ENCODE measurements at places on chromosomes 2 and 18.

GRCh38 chr2:160251569-160251968, 51.5 kb upstream of the ITGB6 start:
- no peak for DNase-seq

DNA sequence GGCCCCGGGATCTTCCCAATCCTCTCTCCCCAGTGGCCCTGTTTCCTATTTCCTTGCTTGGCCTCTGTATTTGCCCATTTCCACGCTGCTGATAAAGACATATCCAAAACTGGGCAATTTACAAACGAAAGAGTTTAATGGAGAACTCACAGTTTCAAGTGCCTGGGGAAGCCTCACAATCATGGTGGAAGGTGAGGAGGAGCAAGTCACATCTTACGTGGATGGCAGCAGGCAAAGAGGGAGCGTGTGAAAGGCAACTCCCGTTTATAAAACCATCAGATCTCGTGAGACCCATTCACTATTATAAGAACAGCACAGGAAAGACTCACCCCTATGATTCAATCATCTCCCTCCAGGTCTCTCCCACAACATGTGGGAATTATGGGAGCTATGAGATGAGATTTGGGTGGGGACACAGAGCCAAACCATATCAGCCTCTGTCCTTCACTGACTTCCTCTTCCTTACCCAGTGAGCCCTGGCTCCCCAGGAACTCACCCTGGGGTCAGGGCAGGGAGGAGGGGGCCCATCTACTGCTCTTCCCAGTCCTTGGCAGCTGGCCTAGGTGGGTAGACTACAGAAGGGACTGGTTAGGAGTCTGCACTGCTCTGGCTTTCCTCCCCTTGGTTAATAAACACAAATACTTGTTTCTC, 105.8 kb upstream of the MYCN start:
- DNase-seq = no peak

DNA sequence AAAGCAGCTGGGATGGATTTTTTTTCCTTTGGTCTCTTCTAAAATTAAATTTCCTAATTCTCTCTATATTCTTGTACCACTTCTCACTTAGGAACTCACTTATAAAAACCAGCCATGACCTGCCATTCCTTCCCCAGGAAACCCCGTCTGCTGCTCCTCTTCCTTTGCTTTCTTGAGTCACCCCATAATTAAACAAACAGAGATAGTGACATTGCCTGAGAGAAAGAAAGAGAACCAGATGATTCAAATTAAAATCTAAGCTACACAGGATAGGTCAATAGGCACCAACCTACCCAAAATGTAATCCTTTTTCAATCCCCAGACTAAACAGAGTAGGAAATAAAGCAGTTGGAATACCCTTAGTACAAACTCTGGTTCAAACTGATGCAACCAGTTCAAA, 9.7 kb downstream of the STK39 start:
- DNase-seq = no peak

DNA sequence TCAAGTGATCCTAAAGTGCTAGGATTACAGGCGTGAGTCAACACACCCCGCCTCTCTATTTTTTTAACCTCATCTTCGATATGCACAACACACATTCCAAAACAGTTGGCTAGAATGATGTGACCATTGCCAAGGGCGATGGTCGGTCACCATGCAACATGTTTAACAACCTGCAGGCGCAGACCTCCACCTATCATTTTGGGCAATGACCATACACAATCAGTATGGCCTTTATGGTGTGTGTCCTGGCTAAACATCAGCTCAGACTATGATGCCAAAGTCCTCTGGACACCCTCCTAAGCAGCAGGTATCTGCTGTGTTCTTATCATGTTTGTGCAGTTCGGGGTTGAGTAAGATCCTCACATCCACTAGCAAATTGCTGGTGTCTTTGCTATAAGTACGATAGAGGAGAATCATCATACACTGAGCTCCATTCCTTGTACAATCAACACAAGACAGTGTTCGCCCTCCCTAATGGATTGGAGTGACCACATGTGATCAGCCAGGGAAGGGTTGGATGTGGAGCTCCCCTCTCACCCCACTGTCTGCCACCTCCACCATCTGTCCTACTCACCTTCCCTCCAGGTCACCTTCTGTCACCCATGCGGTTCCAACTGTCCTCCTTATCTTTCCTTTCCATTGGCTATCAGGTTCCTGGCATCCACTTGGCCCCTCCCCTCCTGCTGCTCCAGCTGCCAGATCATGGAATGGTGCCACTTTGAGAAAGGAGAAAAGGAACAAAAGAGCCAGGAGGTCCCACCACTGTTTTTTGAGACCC, 7.9 kb upstream of the RNF152 start:
- DNase-seq = no peak

DNA sequence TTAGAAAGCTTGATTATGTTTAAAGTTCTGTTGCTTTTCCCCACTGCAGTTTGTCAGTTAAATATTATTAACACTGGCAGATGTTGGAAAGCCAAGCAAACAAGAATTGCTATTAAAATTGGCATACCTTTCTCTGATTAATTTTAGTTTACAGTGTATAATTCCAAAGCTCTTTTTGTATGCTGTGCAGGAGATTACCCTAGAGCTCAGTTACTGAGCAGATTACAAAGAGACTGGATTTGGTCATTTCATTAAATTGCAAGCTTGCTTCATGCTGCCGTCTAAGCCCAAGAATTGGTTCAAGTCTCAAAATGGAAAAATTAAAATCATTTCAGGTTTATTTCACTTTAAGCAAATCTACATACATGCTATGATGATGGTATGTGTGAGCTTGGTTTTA, 2.3 kb downstream of the ASAP2 start:
- no peak for DNase-seq

GRCh38 chr2:23566241-23567142, 181.5 kb downstream of the KLHL29 start:
- DNase-seq = no peak

GRCh38 chr2:219400562-219400961, 12.8 kb upstream of the DNPEP start:
- DNase-seq = no peak

DNA sequence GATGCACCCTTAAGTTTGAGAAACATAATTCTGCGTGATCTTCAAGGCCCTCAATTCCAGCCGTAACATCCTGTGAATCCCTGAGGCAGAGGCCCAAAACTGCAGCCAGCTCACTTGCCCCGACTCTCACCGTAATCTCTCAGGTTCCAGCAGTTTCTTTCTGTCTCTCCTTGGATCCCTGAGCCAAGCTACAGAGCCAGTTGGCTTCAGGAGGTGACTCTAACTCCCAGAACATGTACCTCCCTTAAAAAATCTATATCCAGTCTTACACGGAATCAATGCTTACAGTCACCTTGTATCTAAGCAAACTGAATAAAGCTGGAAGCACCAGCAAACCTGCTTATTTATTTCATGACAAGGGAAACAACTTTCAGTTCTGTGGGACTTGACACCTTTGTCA, 300.4 kb downstream of the SETBP1 start:
- DNase-seq = no peak

GRCh38 chr2:56583796-56584315, 400.1 kb downstream of the CCDC85A start:
- no peak for DNase-seq

- no peak for DNase-seq
Observed at GRCh38 chr2:71702971-71703898, 249.9 kb downstream of the DYSF start.

GRCh38 chr2:237434866-237435311, 20.9 kb upstream of the COL6A3 start:
- DNase-seq = peak; percentile 58

- no peak for DNase-seq
Observed at GRCh38 chr2:108278631-108279030, 10.1 kb upstream of the SULT1C2 start.

GRCh38 chr2:118865106-118865505, 17.7 kb upstream of the EN1 start:
- DNase-seq = peak; percentile 61

- DNase-seq = no peak
Observed at GRCh38 chr2:71906357-71906973, 241.2 kb downstream of the CYP26B1 start.

GRCh38 chr18:24013051-24013450, 1.5 kb upstream of the TTC39C start:
- DNase-seq = peak; percentile 46

DNA sequence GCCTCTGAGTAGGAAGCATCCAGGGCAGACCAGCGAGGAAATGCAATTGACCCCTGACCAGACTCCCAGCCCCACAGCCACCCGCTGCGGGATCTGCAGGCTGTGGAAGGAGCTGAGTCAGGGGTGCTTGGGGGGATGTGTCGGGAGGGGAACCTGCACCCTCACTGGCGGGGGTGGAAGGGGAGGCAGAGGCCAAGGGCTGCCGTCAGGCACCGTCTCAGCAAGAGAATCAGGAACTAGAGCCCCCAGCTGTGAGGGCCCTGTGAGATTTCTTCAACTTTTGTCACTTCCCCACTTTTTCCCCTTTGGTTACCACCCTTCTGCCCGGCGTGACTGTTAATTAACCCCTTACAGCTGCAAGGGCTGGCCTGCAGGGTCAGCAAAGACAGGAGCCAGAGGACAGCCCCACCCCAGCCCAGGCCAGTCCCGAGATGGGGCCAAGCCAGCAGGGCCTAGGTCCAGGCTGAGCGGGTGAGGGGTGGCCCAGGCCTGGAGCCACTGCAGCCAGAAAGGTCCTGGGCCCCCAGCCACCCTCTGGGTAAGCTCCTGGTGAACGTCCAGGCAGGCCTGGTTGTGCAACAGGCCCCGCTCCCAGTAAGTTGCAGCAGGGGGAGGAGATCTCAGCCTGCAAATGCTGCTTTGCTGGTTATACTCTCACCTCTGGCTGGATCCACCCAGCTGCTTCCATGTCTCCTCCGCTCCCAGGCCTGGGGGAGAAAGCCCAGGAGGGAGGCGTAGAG, 147.0 kb upstream of the ID2 start:
- DNase-seq = peak; percentile 99

DNA sequence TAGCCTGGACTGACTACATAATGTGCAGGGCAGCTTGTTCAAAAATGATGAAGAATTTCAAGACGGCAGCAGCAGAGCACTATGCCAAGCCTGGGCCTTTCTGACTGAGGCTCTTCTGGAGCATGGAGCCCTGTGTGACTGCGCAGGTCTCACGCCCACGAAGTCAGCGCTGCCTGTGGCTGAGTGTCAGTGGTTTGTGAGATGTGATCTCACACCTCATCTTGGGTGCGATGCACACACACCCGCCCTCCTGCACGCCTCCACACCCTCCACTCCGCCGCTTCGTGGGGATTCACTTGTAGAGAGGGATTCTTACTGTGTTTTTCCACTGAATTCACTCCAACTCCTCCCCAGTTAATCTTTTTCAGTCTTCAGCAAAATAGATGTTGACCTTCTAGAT, 103.9 kb downstream of the VIT start:
- DNase-seq = no peak

- DNase-seq = no peak
Observed at GRCh38 chr2:151246152-151246551, 15.5 kb downstream of the RBM43 start.

GRCh38 chr2:146665800-146666199, 1179.0 kb upstream of the ACVR2A start:
- no peak for DNase-seq

DNA sequence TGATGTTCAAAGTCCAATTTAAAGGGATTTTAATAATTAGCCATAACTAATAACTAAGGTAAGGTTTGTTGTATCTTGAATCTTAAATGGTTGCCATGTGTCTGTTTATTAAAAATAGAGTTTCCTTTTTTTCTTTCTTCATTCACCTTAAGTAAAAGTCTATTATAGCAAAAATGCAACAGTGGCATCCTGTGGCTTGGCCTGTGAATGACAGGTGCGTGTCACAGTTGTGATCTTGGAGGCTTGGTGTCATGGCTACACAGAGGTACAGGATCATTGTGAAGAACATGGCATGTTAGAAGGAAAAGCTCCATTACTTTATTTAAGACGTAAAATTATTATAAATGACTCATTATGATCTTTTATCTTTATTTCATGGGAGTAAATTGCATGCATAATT, 246.1 kb downstream of the BCL2 start:
- DNase-seq = no peak

- no peak for DNase-seq
Observed at GRCh38 chr2:143690235-143690634, 561.0 kb downstream of the ARHGAP15 start.

- no peak for DNase-seq
Observed at GRCh38 chr2:84424152-84424551, 34.9 kb downstream of the SUCLG1 start.

DNA sequence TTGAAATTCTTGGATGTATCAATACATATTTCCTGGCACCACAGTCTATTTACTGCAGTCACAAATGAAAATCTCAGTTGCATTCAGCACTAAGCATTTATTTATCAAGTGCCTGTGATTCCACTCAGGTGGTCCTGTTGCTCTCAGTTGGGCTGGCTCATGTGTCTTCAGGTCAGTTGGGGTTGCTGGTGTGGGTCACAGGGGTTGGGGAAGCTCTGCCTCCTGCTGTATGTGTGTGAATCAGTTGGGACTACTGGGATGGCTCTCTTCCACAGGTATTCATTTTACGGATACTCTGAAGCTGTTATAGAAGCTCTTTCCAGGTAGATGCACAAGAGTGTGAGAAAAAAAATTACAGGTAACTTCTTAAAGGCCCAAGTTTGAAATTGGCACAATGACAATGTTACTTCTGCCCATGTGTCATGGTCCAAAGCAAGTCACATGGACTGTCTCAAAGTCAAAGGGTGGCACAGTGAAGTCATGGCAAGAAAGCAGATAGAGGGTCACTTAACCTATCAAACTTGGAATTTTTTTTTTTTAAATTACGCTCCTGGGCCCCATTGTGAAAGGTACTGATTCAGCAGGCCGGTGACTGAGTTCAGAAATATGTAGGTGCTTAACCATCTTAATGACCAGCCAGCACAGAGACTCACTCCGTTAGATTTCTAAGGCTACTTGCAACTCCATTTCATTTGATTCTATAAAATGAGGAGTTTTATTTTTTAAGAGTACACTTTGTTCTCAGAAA, 249.2 kb upstream of the GCFC2 start:
- DNase-seq = no peak

- no peak for DNase-seq
Observed at GRCh38 chr2:224796695-224797305, 80.6 kb upstream of the CCDC195 start.

- no peak for DNase-seq
Observed at GRCh38 chr2:31066551-31066950, 71.7 kb downstream of the GALNT14 start.
